Ureter (tissue), 1 donor: ENCODE measurements at places on chromosomes 7 and 10. TPM values are rescaled to one million over a fixed set of nuclear protein-coding genes. Genes with fewer than 3 reads are reported as not detected.

GRCh38 chr10:91603931-91604331 is 28.9 kb downstream of the PPP1R3C start:
- peak; percentile 63 for DNase-seq

- DNase-seq: peak; percentile 12
These were observed 383.2 kb downstream of the TCERG1L start for GRCh38 chr10:130928306-130928705.

DNA sequence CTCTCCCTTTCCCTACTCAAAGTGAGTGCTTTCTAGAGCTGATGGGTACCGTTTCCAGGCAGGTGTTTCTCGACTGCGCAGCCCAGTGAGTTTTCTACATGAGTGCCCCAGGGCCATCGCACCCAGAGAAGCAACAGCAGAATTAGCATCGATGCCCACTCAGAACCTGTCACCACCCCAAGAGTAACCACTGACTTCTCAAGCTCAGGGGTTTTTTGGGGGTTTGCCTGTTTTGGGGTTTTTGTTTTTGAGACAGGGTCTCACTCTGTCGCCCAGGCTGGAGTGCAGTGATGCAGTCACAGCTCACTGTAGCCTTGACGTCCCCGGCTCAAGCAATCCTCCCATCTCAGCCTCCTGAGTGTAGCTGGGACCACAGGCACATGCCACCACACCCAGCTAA is 25.7 kb downstream of the SNX8 start:
- no peak for DNase-seq

GRCh38 chr10:546451-546850 is 143.0 kb downstream of the DIP2C start:
- no peak for DNase-seq

DNA sequence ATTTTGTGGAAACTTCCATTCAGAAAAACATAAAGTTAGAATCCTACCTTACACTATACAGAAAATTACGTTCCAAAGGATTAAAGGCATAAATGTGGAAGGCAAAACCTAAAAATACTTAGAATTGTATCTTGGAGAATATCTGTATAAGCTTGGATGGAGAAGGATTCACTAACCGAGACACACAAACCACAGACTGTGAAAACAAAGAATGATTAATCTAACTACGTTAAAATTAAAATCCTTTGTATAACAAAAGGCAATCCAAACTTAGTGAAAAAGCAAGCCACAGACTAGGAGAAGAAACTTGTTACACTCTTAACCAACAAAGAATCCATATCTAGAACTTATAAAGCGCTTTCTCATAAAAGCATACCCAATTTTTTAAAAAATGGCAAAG is 678.8 kb downstream of the INHBA start:
- no peak for DNase-seq

DNA sequence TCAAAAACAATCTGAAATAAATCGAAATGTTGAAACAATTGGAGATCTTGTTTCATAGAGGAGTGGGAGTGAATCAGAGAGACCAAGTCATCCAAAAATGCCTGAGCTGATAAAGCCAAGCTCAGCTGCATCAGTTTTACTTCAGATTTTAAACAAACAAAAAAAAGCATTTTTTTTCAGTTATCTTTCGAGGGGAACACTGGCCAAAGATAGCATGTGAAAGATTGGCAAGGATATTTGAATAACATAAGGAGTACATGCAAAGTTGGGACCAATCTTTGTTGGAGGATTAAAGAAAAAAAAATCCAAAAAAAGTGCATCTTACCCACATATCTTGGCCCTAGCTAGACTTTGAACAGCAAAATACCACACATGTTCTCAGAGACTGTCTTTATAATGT is 47.2 kb downstream of the RHOBTB1 start:
- no peak for DNase-seq

DNA sequence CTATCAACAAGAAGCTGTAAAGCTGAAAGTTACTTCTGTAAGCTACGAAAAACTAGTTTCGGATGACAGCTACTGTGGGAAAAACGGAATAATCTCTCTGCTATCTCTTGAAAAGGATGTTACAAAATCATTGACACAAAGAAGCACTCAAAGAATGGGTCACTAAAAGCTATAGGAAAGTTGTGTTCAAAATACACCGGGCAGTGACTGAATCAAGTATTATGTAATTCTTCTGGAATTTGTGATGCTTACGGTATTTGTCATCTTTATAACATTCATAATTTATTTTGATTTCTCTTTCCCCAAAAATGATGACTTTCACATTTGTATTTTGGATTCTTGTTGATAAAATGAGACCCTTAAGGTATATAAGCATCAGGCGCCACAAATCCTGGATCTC is 112.1 kb upstream of the KLF6 start:
- DNase-seq: no peak

GRCh38 chr7:5514440-5515035 is 90.9 kb upstream of the TNRC18 start:
- no peak for DNase-seq

DNA sequence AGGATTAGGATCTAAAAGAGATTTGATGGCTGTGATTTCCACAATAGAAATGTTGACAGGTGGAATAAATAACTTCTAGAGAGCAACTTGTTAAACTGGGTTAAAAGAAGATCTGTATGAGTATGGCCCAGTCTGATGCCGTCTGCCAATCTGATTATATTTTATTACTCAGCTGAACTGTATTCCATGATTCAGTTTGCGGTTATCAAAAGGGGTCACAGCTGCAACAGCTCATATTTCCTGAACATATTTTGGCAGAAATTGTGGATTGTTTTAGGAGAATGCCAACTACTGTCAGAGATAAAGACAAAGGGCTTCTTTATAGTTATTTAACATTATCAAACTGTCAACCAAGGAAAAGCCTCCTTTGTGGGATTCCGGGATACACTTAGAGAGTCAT is 244.8 kb upstream of the MINDY3 start:
- DNase-seq: no peak

FAM25C gene
- total RNA-seq: not detected

GJD4 gene
- not detected for total RNA-seq

VENTX gene
- 0.81 TPM for total RNA-seq
